LHCN-M2 (cell line): ENCODE measurements at places on chromosomes 2 and 18. TPM values are rescaled to one million over a fixed set of nuclear protein-coding genes. Genes with fewer than 3 reads are reported as not detected.

The REG1B gene
- total RNA-seq, result not detected in 2 replicates

The SPATA3 gene
- not detected in 2 replicates for total RNA-seq

The INHA gene
- total RNA-seq, result not detected in 2 replicates

The SKOR2 gene
- total RNA-seq, result not detected in 2 replicates

GRCh38 chr18:2147476-2148230 lies 423.7 kb downstream of the METTL4 start:
- DNase-seq, result no peak

DNA sequence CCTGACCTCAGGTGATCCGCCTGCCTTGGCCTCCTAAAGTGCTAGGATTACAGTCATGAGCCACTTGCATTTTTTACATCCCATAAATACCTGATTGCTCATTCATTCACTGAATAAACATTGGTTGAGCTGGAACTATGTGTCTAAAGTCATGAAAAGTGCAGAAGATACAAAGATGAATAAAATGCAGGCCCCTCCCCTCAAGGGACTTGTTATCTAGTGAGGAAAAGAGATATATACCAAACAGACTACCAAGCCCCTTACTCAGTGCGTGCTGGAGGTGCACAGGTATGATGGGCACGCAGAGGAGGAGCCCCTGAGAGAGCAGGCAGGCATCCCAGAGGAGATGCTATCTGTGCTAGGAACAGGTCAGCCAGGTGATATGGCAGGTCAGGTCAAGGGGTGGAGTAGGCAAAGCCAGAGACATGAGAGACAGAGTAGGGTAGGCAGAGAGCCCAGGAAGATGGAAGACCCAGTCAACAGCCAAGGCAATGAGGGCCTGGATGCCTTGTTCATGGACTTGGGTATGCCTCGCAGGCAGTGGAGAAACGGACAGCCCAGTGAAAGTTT lies 7.7 kb downstream of the FHL2 start:
- peak; percentile 68 for DNase-seq

DNA sequence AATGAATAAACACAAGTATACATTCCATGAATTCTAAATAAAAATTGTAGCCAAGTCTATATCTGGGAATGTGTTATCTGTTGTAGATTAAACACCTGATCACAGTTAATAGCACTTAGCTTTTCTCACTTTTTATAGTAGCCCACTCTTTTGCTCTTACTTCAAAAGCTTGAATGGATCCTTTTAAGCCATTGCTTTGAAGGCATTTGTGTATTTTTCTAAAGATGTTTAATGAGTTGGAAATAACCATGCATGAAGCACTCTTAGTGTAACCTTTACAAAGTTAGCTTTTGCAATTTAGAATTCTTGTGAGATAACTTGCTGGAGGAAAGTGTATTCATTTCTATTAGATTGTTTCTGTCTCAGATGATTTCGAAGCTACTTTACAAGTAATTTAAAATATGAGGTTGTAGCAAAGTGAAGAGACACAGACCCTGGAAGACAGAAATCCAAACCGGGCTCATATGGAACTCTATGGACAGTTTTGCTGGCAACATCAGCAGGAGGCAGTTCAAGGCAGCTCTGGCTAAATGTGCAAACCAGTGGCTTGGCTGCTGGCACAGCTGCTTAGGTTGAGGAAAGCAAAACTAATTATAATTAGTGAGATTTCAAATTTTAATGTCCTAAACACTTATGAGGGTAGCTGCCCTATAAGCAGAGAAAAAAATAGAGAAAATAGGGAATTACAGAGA lies 469.8 kb upstream of the ZEB2 start:
- no peak for DNase-seq

- DNase-seq, result peak; percentile 46
Measured at GRCh38 chr2:27042985-27043634, 8.4 kb upstream of the AGBL5 start.

DNA sequence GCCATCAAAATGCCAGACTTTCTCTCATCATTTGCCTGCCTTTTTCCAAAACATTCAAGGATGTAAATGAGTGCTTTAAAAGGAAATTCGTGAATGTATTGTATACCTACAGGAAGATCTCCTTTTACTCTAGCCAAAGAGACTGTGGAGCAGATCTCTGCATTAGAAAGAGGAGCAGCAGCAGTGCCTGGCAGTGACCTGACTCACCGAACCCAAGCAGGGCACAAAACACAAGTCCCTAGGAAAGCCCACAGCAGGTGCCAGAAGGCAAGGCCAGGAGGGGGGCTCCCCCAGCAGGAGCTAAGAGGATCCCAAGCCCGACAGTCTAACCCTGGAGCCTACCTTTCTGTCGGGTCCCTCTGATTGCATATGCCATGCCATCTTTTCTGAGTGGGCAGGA lies 47.9 kb downstream of the L3MBTL4 start:
- DNase-seq, result no peak

- no peak for DNase-seq
Measured at GRCh38 chr2:148928395-148928794, 53.4 kb downstream of the KIF5C start.
